ENCODE measurements at places on chromosomes 7 and 10.

- no peak for DNase-seq
Measured at GRCh38 chr10:13191362-13191761, 30.0 kb downstream of the MCM10 start.

DNA sequence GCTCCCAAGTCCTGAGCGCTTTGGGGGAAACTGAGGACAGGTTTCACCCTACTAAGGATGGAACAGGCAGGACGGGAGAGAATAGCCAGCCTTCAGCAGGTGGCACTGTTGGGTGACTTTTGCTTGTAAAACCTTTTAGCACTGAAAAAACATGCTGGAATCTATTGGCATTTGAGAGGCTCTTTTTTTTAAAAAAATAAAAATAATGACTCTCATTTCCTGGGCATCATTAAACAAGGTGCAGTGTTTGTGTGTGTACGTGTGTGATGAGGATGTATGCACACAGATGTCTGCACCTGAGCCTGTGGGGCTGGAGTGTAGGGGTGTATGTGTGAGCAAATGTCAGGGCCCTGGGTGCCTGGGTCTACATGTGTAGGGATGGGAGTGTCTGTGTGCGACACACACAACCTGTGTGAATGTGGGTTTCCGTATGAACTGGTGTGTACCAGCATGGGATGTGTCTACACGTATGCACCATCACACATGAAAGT, 177.9 kb downstream of the RPS24 start:
- no peak for DNase-seq

DNA sequence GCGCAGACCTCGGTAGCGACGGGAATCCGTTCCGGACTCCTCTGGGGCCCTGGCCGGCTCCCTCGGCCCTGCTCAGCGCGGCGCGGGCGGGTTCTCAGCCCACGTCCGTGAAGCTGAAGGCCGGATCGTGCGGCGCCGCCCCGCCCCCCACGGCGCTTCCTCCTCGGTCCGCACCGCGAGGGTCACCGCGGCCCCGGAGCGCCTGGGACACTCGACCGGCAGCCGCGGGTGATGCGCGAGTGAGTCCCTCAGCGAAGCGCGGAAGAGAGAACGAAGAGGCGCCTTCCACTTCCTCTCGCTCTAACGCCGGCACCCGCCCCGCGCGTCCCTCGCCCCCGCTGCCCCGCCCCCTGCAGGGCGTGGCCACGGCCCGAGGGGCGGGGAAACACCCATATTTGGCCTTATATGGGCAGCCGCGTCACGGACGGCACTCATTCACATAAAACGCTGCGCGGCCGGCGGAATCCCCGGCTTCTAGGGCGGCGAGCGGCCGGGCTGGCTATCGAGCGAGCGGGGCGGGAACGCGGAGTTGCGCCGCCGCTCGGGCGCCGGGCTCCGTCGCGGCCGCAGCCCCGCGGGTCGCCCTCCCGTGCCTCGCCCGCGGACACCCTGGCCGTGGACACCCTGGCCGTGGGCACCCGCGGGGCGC, at the start of gene DUSP5:
DUSP5 (plus strand) TSS at position 470 of the 649 bp plus-strand sequence. CDS start 215 bp downstream, outside the sequence.
- DNase-seq: peak; percentile 95

- DNase-seq: no peak
Measured at GRCh38 chr10:119403921-119404320, 138.6 kb downstream of the RGS10 start.

GRCh38 chr7:12296051-12296570, 85.0 kb downstream of the TMEM106B start:
- DNase-seq: no peak

DNA sequence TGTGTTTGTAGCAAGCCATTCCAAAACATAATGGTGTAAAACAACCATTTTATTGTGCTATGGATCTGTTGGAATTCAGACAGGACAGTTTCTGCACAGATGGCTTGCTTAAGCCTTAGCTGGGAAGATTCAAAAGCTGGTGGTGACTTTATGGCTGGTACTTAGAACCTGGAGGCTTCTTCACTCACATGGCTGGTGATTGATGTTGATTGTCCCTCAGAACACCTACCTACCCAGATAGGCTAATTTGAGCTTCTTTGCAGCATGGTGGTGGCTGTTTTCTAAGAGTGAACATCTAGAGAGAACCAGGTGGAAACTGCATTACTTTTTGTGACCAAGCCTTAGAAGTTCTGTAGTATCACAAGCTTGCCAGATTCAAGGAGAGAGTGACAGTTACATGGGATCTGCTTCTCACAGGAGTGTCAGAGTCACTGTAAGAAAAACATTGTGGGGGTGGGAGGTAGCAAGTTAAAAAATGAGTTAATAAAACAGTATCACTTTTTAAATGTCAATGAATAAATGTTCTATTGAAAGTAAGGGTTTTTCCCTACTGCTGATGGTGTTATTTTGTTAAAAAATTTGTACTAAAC, 7.1 kb downstream of the R3HCC1L start:
- no peak for DNase-seq

GRCh38 chr10:130357951-130358350, 221.8 kb downstream of the GLRX3 start:
- DNase-seq: peak; percentile 24

DNA sequence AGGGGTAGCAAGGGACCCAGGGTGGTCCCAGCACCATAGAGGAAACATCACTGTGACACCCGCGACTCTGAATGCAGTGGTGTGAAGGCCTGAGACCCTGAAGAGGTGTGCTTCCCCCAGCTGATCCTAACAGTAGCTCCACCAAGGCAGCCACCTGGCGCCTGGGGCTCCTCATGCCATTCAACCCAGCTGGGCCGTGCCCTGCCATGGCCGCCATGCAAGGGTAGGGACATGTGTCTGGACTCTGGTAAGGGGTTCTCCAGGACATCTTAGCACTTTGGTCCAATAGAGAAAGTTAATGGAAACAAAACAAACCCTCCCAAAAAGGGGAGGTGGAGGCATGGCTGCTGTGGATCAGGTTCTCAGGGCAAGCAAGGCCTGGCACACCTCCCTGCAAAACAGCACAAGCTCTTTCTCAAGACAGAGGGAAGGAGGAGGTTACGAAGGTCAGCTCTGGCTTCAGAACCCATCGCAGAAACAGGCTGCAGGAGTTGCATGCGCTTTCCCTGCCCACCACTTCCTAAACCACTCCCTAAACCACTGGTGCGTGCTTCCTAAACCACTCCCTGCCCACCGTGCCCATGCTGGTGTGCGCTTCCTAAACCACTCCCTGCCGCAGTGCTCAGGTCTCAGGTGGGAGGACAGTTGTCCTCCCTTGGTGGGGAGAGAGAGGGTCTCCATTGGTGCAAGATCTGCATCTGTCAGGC, 108.7 kb downstream of the LARP4B start:
- DNase-seq: no peak

DNA sequence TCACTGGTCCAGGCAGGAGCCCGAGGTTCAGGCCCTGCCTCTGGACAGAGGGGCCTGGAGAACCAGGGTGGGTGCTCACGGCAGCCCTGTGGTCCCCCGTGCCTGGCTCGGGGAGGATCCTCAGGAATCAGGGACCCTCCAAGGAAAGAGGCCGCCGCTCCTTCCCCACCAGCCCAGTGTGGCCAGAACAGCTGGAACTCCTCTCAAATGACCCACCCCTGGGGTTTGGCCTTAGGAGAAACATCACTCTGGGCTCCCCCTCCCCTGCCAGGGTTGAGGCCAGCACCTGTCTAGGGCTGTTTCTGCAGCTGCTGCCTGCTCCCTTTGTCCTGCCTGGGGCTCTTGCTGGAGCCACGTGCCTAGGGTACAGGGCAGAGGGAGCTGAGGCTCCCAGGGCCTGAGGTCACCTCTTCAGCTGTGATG, 161.0 kb downstream of the RNF216 start:
- no peak for DNase-seq

DNA sequence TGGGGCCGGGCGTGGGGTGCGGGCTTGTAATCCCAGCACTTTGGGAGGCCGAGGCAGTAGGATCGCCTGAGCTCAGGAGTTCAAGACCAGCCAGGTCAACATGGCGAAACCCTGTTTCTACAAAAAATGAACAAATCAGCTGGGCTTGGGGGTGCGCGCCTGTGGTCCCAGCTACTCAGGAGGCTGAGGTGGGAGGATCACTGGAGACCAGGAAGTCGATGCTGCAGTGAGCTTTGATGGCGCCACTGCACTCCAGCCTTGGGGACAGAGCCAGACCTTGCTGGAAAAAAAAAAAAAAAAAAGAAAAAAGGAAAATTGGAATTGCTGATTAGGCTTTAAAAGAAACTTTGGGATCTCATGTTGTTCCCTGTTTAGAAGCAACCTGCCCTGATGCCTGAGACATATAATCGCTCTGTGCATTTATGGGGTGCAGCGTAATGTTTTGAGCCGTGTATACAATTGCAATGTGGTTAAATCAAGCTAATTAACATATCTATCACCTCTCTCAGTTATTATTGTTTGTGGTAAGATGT, 851 bp downstream of the AKR1E2 start:
- DNase-seq: no peak

GRCh38 chr7:78363866-78364265, 565.3 kb downstream of the PHTF2 start:
- DNase-seq: no peak

GRCh38 chr10:125201108-125201524, 40.8 kb upstream of the CTBP2 start:
- no peak for DNase-seq

DNA sequence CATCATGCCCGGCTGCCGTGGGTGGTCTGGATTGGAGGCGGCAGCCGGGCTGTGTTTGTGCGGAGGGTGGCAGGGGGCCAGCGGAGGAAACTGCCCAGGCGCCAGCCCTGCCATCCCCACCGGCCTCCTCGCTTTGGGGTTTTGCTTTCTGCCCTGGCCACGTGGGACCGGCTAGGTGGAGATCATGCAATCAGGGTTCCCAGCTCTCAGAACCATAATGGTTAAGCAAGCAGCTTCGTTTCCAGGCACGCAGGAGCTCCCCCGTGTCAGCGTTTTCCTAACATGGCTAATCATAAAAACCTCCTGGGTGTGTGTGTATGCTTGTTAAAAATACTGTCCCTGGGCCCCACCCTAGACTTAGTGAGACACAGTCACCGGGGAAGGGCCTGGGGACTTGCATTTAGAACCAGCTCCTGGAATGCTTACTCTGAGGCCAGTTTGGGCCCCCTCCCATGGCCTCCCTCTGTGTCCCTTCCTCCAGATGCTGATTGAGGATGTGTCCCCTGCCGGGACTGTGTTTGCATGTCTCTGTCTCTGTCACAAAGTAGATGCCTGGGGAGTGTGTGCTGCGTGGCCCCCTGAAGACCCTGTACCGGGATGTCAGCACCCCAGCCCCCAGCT, 119.3 kb downstream of the CUX1 start:
- peak; percentile 33 for DNase-seq

- peak; percentile 66 for DNase-seq
Measured at GRCh38 chr7:71752171-71752935, 620.4 kb downstream of the GALNT17 start.

GRCh38 chr7:156751319-156751718, 110.7 kb downstream of the RNF32 start:
- DNase-seq: no peak

GRCh38 chr10:110852947-110853346, 18.8 kb upstream of the PDCD4 start:
- DNase-seq: no peak

- no peak for DNase-seq
Measured at GRCh38 chr10:44051584-44052385, 333.1 kb downstream of the CXCL12 start.

DNA sequence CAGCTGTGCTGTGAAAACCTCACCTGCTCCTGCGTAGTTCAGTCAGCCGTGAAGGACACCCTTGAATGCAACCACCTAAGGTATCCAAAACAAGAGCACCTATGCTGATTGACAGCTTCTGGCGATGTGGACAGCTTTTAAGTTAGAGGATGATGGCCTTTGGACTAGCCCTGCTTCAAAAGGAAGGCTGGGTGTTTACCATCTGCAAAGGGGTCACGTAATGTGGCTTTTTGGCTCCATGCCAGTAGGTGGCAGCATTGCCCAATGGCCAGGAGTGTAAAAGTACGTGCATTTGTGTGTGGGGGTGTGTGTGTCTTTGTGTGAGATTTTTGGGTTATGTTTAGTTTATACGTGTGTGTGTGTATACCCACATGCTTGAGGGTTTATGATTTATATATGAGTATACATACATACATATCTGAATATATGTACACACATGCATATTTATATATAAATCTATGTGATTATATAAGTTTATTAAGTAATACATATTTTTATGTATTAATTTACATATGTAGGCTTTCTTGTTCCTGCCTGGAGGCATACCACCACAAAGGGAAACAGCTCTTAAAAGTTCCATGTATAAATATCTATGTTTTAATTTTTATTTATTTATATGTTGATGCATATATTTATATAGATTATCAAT, 236.3 kb upstream of the ANKRD30A start:
- peak; percentile 42 for DNase-seq

- DNase-seq: peak; percentile 98
Measured at GRCh38 chr10:119080521-119081259, at the start of gene EIF3A. Gene EIF3A, minus strand, starts transcription at chr10:119080817. Its CDS starts 141 bp downstream, at chr10:119080676.

DNA sequence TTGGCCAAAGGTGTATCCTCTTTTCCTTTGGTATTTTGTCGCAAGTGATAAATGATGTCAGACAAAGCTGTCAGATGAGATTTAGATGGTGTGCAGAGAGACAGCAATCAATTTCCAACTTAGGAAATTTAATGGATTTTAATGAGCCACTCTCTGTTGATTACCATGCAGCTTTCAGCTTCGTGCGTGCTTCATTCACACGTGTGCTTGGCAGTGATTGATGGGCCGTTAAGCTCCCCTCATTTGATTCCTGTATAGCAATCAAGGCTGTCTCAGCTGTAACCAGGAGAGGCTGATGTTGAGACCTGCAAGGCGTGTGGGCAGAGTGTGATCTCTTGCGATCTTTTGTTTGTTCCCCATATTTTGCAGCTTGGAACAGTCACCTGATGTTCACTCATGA, 439.6 kb downstream of the CALN1 start:
- DNase-seq: no peak

DNA sequence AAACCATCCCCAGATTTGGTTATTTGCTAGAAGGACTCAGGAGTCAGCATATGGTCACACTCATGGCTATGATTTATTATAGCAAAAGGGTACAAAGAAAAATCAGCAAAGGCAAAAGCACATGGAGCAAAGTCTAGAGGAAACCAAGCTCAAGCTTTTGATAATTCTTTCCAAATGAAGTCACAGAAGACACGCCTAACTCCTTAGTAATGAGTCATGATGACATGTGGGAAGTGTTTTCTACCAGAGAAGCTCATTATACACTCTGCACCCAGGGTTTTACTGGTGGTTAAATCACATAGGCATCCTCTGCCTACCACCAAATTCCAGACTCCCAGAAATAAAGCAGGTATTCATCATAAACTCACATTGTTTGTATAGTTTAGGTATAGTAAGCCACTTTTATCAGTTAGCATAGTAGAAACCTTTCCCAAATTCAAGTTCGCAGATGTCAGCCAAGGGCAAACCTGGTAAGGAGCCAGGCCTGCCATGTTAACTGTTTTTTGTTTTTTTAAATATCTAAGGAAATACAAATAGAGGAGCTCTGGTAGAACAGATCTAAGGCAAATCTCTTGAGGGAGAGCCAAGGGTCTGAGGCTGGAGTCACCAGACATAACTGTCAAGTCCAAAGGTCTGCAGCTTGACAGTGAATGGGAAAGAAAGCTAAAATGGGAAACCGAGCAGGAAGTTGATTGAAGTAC, 15.4 kb upstream of the HIBADH start:
- DNase-seq: no peak

DNA sequence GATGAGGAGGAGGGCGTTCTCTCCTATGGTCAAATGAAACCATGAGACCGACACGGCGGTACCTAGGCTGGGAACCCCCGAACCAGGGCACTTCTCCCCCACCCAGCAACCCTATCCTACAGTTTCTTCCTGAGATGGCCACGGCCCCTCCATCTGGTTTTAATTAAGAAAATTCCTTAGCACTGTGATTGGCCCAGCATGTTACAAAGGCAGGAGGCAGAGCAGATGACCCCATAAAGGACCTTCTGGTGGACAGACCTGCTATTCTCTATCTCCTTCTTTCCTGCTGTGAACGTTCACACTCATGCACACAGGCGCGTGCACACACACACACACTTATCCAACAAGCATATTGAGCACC, 129.4 kb downstream of the RGS10 start:
- no peak for DNase-seq

Measured in stomach (tissue), 19 donors.